ENCODE measurements at places on chromosomes 5 and 9. TPM values are rescaled to one million over a fixed set of nuclear protein-coding genes. Genes with fewer than 3 reads are reported as not detected.

The DBH gene
- total RNA-seq = not detected

DNA sequence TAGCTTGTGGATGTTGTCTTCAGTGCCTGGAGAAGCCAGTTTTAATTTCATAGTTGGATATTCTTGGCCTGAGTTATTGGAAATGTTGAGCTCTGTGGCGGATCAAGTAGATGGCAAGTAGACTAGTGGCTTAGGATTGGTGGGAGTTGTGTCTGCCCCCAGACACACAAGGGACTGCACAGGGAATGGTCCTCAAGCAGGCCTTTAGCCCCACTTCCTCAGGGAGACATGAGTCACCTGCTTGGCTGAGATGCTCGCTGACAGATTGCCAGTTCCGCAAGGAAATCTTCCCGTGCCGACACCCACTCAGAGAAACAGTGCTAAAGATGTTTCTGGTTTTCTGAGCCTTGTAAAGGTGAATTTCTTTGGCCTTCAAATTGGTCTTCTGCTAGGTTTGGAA is 18.8 kb upstream of the CATSPER3 start:
- DNase-seq = no peak

The COQ4 gene
- total RNA-seq = 48.9 TPM

The GEMIN5 gene
- 22.7 TPM for total RNA-seq

GRCh38 chr5:78103232-78103918 is 191.1 kb downstream of the AP3B1 start:
- DNase-seq = no peak

The WDR38 gene
- total RNA-seq = not detected

GRCh38 chr9:6680797-6681146 is 35.2 kb upstream of the GLDC start:
- DNase-seq = peak; percentile 76

DNA sequence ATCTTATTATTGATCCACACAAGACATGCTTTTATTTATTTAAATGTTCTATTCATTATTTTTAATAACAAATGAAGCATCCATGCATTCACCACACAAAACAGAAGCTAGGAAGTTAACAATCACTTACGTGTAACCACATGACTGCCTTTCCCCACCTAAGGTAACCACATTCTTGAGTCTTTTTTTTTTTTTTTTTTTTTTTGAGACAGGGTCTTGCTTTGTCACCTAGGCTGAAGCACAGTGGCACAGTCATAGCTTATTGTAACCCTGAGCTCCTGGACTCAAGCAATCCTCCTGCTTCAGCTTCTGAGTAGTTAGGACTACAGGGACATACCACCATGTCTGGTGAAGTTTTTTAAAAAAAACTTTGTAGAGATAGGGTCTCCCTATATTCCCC is 133.0 kb downstream of the DOCK2 start:
- no peak for DNase-seq

GRCh38 chr9:1979741-1980367 is 35.3 kb upstream of the SMARCA2 start:
- DNase-seq = no peak

DNA sequence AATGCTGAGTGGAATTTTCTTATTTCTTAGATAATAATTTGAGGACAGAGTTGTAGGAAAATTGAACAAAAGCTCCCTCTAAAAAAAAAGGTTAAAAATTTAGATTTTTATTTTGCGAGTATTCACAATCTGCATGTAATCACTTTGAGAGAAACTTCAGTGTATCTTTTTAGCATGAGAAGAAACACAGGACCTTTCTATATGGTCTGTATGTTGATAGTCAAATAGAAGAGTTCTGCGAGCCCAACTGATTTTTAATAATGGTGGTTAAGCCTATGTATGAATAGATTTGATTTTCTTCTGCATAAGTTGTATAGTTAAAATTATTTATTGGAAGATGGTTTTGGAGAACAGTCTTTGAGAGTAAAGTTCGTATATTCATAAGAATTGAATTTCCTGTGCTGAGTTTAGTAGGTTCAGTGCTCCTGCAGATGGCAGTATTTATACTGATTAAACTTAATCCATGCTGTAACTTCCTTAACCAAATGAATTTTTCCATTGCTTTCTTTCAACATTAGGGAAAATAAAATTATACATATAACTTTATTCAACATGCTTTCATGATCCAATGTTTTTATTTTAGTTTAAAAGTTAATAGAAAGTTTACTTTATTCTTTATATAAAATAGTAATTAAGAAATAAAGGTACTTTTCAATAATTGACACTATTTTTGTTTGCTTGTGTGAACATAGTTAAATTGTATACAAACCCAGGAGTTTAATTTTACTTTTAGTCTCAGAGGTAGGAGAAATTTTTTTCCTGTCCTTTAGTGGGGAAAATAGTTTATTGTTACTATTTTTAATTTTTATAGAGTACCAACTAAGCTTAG is 19.6 kb downstream of the TCERG1 start:
- DNase-seq = no peak

GRCh38 chr9:109478051-109478563 is 20.0 kb downstream of the PTPN3 start:
- no peak for DNase-seq

The C9 gene
- total RNA-seq = 0.39 TPM

The KCNT1 gene
- total RNA-seq = 0.14 TPM
